ENCODE measurements at places on chromosomes 16 and 17. TPM values are rescaled to one million over a fixed set of nuclear protein-coding genes. Genes with fewer than 3 reads are reported as not detected.
A peak's percentile ranks its signal among the peaks of the same experiment; 100 is the strongest.

PMFBP1 gene
- 0.23 TPM for total RNA-seq

CMTM1 gene
- total RNA-seq = 8.4 TPM

KRT23 gene
- total RNA-seq = 1.1 TPM

GAS2L2 gene
- not detected for total RNA-seq

PROCA1 gene
- 3.3 TPM for total RNA-seq

CIBAR2 gene
- total RNA-seq = not detected

LPO gene
- total RNA-seq = not detected

GPR142 gene
- total RNA-seq = not detected

LRRC46 gene
- 1.1 TPM for total RNA-seq

MT1F gene
- total RNA-seq = 9.1 TPM

ARMC7 gene
- total RNA-seq = 18.0 TPM

KCNH6 gene
- total RNA-seq = not detected

SLC2A4 gene
- 1.6 TPM for total RNA-seq

TEKT1 gene
- total RNA-seq = not detected

- DNase-seq = no peak
Measured at GRCh38 chr17:45397796-45398195, 34.9 kb downstream of the ARHGAP27 start.

GRCh38 chr16:13621639-13622038, 298.3 kb upstream of the ERCC4 start:
- no peak for DNase-seq

- DNase-seq = no peak
Measured at GRCh38 chr17:70370816-70371215, 201.5 kb downstream of the KCNJ2 start.

DNA sequence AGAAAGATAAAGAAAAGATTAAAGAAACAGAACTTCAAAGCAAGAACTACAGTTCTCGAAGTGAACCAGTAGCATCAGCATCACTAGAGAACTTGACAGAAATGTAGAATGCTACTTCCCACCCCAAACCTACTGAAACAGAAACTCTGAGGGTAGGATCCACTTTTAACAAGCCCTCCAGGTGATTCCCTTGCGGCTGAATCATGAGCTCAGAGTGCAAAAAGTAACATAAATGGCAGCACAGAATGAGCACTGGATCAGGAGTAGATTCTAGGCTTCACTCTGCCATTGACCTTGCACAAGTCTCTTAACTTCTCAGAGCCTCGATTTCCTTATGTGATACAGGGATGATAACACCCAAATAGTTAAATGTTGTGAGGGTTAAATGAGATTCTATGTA, 5.8 kb downstream of the TOM1L2 start:
- no peak for DNase-seq

GRCh38 chr17:37361543-37361942, 14.2 kb upstream of the C17orf78 start:
- DNase-seq = no peak

DNA sequence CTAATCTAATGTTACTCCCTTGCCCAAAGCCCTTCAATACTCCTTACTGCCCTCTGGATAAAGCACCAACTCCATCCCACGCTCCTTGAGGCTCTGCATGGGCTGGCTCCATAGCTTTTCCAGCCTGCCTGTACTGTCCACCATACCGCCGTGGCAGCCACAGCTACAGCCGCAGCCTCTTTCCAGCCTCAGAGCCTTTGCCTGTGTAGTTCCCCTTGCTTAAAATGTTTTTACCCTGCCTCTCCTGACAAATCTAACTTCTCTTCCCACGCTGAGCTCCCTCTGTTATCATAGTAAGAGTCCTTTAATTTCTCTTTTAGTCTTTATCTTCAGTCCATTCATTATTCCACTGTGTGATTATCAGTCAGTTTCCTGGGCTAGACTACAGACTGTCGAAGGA, 22.0 kb downstream of the TEX14 start:
- DNase-seq = no peak

- DNase-seq = no peak
Measured at GRCh38 chr17:6668727-6669425, 17.3 kb downstream of the C17orf100 start.

GRCh38 chr16:2183671-2184070, 12.7 kb downstream of the CASKIN1 start:
- no peak for DNase-seq

- no peak for DNase-seq
Measured at GRCh38 chr16:89323120-89323960, 105.8 kb downstream of the ZNF778 start.

GRCh38 chr16:67156143-67156844, 3.4 kb downstream of the TRADD start:
- no peak for DNase-seq

- no peak for DNase-seq
Measured at GRCh38 chr17:34167354-34167753, 87.7 kb upstream of the CCL2 start.

- DNase-seq = no peak
Measured at GRCh38 chr17:55763856-55764255, 13.0 kb downstream of the PCTP start.

DNA sequence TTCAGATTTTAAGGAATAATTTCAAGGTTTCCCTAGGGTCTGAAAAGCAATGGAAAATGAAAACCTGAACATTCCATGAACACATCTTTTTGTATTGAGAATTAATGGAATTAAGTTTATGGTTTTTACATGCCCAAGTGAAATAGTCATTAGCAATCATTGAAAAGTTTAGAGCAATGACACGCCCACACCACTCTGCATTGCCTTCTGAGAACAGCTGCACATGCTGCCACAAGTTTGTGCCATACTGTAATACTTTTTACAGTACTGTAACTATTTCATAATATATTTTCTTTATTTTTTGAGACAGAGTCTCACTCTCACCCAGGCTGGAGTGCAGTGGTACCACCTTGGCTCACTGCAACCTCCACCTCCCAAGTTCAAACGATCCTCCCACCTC, 345.2 kb upstream of the PMFBP1 start:
- DNase-seq = no peak

DNA sequence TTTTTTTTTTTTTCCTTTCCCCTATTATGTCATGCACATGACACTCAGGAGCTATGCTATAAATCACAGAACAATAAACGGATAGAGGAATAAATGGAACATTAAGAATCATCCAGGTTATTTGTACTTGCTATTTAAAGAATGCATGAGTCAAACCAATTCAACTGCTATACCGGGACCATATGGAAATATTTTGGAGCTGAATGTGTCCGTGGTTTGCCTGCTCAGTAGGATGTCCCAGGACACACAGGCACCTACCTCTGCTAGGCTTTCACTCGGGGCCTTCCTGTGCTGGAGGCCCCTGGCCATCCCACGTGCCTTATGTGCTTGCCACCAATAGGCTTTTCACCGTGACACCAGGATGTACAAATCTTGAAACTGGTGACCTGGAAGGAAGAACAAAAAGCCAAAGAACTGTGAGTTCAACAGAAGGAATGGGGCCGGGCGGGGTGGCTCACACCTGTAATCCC, 15.3 kb upstream of the SEC14L1 start:
- no peak for DNase-seq

DNA sequence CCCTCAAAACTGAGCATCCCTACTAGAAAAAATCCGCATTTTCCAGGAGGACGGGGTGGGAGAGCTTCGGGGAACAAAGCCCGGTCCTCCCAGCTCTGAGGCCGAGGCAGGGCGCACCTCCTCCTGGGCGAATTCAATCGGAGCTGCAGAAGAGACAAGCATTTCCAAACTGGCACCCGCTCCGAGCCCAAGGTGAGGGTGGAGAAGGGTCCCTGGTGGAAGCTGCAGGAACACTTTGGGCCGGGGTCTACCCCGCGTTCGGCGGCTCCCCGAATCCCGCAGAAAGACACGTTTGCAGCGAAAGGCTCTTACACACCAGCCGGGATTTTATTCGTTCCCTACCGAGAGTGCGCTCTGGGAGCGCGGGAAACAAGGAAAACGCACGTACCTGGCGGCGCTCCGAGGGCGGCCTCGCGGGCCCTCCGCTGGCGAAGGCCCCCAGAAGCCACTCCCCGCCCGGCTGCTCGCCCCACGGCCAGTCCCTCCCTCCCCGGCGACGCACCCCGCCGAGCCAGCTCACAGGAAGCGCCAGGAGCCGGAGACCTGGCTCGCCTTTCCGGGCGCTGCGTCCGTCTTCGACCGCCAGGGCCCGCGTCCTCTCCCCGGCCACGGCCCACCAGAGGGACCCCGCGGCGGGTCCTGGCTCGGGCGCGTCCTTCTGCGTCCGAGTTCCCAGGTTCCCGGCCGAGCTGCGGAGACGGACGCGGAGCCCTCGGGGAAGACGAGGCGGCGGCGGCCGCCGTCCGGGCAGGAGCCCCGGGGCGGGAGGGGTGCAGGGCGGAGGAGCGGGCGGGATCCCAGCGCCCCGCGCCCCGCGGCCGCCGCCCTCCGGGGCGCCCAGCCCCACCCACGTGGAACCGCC, 49.8 kb upstream of the BAHCC1 start:
- peak; percentile 97 for DNase-seq

- no peak for DNase-seq
Measured at GRCh38 chr17:17129466-17129865, 76.7 kb downstream of the PLD6 start.

GRCh38 chr16:67842509-67843342, 606 bp downstream of the THAP11 start:
- peak; percentile 73 for DNase-seq

DNA sequence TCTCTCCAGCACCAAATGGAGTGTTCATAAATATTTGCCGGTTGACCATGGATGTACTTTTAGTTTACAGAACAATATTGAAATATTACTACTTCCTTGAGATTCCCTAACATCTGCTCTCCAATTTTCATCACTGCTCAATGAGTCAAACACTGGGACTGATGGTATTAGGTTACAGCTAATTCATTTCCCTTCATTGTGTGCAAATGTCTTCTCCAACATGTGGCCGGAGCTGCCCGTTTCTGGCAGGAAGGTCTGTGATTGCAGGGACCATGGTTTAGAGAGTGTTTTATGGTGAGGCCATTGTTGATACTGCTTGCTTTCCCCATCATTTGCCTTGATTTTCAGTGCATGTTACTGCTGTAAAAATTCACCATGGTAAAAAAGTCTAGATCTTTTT, 209.3 kb downstream of the HS3ST3B1 start:
- DNase-seq = no peak

DNA sequence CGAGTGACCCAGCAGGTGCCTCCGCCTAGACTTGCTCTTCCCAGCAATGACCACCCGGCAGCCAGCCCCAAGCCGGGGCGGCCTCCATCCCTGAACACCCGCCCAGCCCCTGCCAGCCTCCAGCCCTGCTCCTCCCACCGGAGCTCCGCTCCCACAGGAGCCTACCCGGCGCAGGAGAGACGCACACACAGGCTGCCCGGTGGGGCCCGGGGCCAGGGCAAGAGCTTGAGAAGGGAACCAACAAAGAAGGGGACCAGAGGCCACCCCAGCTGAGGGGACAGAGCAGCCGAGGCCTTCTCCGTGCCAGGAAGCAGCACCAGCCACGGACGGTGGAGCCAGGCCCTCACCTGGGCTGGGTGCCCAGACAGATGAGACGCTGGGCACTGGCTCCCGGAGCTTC, 13.8 kb downstream of the PKD1 start:
- no peak for DNase-seq

DNA sequence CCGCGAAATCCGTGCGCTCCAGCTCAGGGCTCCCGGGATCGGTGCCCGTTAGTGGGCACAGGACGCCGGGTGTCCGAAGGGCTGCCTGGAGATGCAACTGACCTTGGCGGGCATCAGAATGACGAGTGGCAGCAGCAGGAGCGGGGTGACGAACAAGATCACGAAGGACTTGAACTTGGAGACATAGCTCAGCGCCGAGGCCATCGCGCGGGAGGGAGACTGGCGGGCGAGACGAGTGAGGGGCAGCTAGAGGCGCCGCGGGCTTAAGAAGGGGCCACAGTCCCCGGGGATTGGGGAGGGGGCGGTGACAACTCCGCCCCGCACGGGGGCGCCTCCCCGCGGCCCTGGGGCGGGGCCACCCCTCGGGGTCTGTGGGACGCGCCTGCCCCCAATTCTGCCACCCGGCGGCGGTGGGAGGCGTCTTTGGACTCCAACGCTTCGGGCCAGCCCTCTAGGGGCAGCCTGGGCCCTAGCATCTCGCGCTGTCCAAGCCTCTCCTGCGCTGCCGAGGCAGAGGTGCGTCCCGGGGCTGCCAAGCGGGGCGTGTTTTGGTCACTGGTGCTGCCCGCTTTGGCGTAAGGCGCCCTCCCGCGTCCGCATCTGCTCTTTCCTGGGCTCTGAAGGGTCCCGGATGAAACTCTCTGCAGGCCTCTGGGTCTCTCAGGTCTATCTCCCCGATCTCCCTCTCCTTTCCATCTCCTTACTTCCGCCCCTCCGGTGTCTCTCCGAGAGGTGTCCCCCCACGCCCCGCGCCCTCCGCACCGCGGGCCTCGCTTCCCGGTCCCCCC, at the start of gene SLC13A5:
TSS of gene SLC13A5 (minus strand) at position 240 of the 788 bp plus-strand sequence. CDS start at position 204, 36 bp downstream.
- no peak for DNase-seq

DNA sequence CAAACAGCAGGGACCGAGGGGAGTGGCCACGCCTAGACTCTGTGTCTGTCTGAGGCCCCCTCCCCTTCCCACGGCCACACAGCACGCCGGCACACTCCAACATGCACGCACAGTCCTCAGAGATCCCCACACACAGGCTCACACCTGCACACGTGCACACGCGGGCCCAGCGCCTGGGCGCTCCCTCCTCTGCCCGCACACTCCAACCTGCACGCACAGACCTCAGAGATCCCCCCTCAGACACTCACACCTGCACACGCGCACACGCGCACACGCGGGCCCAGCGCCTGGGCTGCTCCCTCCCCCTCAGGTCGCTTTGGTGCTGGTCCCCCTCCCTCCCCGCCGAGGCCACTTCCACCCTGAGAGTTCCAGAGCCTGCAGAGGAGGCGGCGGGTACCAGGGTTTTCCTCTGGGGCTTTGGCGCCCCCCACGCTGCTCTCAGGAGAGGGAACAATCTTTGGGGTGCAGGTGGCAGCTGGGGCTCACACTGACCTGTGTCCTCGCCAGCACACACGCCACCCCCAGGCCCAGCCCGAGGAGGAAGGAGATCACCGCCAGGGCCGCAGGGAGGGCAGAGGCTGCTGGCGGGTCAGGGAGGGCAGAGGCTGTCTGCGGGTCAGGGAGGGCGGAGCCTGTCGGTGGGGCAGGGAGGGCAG, 1.6 kb downstream of the CD7 start:
- DNase-seq = no peak

DNA sequence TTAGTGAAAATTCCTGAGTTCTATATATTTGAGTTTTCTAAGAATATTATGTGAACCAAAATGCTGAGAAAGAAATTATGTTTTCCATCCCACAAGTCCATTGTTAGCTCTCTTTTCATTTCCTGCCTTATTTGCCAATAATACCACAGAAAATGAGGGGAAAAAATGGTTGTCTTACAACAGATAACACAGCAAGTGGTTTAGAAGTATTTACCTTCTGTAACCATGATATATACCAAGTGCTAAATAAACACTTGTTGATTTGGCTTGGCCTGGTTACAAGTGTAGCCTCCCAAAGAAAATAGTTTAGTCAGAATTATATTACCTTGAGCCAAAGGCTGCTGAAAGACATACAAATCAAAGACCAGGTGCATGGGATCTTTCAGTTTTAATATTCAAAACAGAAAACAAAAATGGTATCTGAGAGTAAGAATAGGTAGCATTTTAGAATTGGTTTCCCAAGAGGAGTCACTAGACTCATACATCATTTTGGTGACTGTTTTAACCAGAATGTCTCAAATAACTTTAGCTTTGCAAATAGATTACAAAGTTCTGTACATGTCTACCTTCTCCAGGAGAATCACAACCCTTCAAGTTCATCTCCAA, 439.8 kb upstream of the DYNLRB2 start:
- no peak for DNase-seq
